ENCODE measurements at places on chromosomes 7 and 10.

GRCh38 chr7:138822867-138823535, 25.0 kb upstream of the ATP6V0A4 start:
- no peak for DNase-seq

DNA sequence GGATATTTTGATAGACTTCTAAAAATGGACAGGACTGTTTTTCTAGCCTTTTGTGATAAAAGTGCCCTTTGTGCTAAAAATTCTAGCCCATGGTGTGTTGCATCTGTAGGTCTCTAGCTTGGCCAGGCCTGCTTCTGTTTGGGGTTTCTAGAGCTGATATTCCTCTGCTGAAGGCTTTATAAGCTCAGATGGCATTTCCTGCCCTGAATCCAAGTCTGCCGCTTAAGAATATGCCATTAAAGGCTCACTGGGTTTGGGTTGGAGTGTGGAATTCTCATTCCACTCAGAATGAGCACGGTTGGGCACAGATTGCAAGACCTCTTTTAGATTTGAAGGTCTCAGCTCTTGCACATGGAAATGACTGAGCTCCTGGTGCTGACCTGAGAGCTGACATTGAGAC, 49.4 kb upstream of the IGFBP3 start:
- DNase-seq, result no peak

DNA sequence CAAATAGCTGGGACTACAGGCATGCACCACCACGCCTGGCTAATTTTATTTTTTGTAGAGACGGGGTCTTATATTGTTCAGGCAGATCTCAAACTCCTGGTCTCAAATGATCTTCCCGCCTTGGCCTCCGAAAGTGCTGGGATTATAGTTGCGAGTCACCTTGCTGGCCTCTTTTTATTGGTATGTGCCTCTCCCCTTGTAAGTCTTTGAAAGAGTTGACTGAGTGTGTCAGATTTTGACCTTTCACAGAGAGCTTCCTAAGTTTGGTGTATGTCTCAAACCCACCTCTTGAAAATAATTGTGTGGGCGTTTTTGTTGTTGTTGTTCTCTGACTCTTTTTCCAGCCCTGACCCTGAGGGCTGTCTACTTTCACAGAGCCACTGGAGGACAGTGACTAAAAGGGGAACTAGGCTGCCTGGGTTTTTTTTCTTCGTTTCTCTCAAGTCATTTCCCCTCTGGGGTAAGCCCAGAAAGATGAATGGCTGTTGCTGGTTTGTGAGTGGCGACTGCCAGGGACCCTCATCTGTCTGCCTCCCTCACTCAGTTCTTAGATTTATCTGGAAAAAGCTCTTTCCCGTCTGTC, 262.8 kb downstream of the ZEB1 start:
- DNase-seq, result no peak

DNA sequence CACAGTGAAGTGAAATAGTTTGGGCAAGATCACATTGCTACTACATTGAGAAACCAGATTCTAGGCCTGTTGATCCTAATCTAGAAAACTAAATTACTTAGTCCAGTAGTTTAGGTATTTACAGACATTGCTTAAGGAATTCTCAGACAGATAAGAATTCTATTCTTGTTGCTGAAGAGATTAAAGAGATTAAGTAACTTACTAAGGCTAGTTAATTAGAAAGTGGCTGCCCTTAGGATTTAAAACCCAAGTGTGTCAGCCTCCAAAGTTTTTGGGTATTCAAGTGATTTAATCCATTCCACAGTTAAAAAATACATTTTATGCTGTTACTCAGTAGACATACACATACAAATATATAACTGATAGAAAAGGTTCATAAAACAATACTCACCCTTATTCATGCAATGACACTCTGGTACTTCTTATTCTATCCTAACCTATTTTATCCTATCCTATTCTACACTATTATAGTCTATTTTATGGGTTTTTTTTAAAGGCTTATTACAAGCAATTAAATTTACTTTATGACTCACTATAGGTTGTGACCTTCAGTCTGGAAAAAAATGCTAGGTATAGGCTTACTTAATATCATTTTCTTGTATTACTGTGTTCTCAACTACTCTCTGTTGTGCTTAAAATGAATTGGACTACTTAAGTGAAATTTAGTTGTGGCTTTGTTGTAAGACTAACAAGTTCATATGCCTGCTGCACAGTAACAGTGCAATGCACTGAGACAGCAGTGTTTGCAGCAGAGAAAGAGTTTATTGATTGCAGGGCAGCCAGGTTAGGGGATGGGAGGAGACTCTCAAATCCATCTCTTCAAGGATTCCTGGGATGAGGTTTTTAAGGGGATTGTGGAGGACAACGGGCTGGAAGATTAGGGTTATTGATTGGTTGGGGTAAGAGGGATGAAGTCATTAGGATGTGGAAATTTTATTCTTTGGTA, 10.7 kb downstream of the SPAM1 start:
- no peak for DNase-seq

DNA sequence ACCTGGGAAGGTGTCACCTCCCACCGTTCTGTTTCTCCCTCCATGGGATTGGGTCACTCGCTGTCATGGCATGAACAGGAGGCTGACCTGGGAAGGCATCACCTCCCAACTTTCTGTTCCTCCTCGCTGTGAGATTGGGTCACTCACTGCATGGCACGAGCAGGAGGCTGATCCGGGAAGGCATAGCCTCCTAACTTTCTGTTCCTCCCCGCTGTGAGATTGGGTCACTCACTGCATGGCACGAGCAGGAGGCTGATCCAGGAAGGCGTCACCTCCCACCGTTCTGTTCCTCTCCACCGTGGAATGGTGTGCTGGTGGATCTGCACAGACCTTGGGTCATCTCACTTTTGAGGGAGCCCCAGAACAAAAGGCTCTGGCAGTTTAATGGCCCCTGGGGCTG, 239.2 kb upstream of the PRKCQ start:
- no peak for DNase-seq

GRCh38 chr10:76882245-76882644, 755.4 kb downstream of the KCNMA1 start:
- DNase-seq, result no peak
